A172 (cell line): ENCODE measurements at places on chromosomes 7 and 10. TPM values are rescaled to one million over a fixed set of nuclear protein-coding genes. Genes with fewer than 3 reads are reported as not detected.

DNA sequence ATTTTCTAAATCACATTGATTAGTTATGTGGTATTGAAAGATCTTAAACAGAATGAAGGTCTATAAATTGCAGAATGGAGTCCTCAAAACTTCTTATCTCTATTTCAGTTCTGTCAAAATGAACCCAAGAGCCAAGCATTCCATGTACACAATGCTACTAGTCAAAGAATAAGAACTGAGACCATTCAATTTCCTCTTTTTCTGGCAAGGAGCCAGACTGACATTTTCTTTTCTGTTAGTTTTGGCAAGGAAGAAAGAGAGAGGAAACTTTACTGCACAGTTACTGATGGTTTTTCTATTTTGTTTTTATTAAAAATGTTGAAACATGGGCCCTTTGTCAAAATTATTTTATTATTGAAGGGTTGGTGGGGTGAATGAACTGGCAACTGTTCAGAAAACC, 181.8 kb upstream of the FERD3L start:
- DNase-seq, result peak; percentile 10

GRCh38 chr7:134694299-134694698, 47.6 kb downstream of the BPGM start:
- no peak for DNase-seq

The GRID2IP gene
- 0.03 and 0.22 TPM in 2 replicates for total RNA-seq

- no peak for DNase-seq
Measured at GRCh38 chr7:25707768-25708620, 444.0 kb upstream of the NFE2L3 start.

- no peak for DNase-seq
Measured at GRCh38 chr10:132543916-132544743, 6.5 kb downstream of the INPP5A start.

The CADPS2 gene
- total RNA-seq, result 3.4 and 3.7 TPM in 2 replicates

GRCh38 chr10:120783867-120784266, 67.3 kb upstream of the WDR11 start:
- DNase-seq, result no peak

GRCh38 chr7:157640144-157640543, 303.3 kb downstream of the DNAJB6 start:
- no peak for DNase-seq

GRCh38 chr7:55198634-55199392, 166.3 kb upstream of the LANCL2 start:
- no peak for DNase-seq

GRCh38 chr7:46909601-46910051, 672.3 kb downstream of the TNS3 start:
- DNase-seq, result peak; percentile 70

DNA sequence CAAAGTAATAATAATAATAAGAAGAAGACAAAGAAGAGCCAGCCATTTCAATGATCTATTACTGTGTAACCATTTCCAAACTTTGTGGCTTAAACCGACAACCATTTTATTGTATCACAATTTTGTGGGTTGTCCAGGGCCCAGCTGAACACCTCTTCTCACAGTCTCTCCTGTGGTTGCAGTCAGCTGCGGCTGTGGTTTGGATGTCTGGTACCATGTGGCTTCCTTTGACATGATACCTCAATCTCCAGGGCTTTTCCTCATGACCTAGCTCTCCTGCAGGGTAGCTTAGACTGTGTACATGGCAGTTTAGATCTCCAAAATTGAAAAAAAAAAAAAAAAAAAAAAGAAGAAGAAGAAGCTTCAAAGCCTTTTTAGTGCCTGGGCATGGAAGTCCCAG, 72.6 kb upstream of the NFKB2 start:
- DNase-seq, result no peak
